ENCODE measurements at places on chromosomes 4 and X.

GRCh38 chrX:132393485-132393884, 95.4 kb downstream of the MBNL3 start:
- DNase-seq: no peak

- no peak for DNase-seq
Measured at GRCh38 chrX:41518127-41518840, 71.1 kb downstream of the NYX start.

DNA sequence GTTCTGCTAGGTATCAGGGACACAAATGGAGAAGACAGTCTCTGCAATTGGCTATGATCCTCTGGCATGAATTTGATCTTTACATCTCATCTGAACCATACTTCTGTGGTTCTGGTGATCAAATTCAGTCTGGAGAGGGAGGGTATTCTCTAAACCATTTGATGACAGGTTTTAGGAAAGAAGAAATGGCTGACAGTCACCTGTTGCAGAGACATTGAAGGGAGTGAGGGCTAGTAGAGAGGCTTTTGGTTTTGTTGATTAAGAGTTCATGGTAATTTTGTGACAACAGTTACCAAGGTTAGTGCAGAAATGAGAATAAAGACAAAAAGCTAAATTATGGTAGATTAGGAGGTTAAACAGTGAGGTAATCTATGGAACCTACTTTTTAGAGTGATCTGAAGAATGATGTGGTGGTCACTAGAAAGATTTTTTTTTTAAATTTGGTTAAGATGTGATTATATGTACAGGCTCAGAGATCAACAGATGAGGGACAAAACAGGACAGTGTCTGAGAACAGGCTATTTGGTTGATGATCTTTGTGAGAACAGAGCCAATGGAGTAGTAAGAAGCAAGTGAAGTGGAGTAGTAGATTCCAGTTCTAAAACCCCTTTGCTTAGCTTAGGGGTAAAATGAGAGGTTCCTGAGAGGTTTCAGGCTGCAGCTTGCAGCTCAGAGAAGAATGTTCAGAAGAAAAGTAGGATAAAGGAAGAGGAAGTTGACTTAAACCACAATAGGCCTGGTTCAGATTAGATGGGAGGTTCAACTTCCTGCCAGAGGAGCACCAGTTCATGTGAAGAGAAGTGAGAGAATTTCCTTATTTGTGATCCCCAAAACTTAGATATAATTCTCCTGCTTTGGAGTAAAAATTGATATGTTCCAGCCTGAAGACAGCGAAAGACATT, 34.7 kb downstream of the VSIG4 start:
- no peak for DNase-seq

GRCh38 chr4:103996637-103997036, 276.9 kb upstream of the TACR3 start:
- DNase-seq: no peak

- no peak for DNase-seq
Measured at GRCh38 chr4:3233391-3234071, 15.4 kb upstream of the MSANTD1 start.

DNA sequence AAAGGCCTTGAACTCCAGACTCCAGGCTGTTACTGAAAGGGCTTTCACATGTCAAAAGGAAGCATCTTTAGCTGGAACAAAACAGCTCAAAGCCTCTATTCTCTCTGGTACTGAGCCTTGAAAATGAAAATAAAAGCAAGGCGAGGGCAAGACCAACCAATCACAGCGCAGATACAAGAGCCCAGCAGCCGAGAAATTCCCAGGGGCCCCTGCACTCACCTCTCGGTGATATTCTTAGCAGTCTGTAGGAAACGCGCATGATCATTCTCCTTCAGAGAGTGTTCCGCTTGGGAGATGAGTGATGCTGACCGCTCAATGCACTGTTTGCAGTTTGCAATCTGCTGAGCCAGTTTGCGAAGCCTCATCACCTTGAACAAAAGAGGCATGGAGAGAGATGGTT, 138.1 kb downstream of the MID1 start:
- DNase-seq: no peak

DNA sequence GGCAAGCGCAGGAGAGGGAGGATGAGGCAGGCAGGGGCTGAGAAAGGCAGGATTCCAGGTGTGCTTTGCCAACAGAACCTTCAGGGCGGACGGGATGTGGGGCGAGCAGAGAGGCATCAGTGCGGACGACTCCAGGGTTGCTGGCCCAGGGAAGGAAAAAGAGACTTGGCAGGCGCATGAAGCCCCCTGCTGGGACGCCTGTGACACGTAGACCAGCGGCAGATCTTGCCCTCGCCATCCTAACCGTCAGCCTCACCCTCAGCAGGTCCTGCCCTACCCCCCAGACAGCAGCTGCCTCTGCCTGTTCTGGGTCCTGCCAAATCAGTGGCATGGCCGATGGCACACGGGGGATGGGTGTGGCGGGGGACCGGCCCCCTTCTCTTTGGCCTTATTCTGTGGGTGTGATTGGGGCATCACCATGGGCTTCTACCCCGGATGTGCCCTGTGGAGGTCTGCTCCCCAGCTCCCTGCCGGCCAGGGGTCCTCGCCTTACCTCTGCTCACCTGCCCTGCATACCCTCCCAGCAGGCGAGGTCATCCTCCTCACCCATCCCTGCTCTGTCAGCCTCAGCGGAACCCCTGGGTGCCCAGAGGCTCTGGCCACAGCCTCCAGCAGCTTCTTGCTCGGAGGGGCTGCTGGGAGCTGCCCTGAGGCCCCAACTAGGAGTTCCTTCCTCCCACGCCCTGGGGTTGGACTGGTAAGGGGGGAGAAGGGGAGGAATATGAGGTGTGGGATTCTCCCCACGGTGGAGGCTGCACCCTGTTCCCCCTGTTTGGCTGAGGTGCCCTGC, 2.9 kb upstream of the SH3BP2 start:
- DNase-seq: no peak

- DNase-seq: no peak
Measured at GRCh38 chrX:100677611-100678181, 33.7 kb downstream of the SRPX2 start.

GRCh38 chr4:55673424-55673823, 37.3 kb upstream of the NMU start:
- DNase-seq: no peak

- DNase-seq: no peak
Measured at GRCh38 chr4:39614487-39615162, 24.0 kb downstream of the SMIM14 start.

- no peak for DNase-seq
Measured at GRCh38 chrX:23381099-23382087, 46.7 kb downstream of the PTCHD1 start.

DNA sequence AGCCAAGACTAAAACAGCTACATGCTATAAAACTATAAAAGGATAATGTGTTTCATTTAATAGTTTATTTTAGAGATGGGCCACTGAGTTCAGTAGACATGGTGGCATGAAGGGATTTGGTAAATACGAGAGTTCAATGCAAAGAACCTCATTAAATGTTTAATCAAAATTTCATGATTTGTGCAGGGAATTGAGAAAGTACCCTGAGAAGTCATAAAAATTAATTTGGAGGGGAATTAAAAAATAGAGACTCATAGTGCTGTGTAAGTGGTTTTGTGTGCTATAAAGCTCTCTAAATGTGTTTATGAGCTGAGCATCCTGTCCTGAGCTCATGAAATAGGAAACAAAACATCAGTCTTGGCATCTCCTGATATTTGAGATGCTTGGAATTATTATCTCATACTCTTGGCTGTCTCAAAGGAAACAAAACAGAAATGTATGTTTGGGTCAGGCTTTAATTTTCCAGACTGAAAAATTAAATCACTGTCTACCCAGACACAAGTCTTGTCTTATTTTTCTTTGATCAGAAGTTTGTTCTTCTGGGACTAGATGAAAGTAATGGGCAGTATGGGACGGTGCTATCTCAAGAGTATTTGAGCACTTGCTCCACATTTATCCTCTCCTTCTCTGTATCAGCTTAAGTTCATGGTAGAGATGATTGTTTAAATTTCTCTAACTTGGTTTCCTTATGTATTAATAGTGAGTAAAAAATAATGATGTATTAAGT, 38.0 kb upstream of the EMCN start:
- DNase-seq: no peak

DNA sequence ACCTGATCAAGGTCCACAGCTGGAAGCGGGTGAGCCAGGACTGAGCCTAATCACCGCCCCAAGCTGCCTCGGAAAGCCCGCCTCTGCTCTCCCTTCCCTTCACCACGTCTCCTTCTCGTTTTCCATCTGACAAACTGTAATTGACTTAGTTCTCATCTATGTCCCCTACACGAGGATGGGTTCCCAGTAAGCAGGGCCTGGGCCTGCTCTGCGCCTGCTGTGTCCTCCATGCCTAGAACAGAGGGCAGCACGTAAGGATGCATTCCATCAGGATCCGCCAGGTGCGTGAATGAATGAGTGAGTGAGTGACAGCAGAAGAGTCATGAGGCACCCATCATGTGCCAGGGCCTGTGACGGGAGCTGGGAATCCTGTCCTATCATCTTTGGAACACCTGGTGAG, 86.7 kb downstream of the JAKMIP1 start:
- DNase-seq: no peak

DNA sequence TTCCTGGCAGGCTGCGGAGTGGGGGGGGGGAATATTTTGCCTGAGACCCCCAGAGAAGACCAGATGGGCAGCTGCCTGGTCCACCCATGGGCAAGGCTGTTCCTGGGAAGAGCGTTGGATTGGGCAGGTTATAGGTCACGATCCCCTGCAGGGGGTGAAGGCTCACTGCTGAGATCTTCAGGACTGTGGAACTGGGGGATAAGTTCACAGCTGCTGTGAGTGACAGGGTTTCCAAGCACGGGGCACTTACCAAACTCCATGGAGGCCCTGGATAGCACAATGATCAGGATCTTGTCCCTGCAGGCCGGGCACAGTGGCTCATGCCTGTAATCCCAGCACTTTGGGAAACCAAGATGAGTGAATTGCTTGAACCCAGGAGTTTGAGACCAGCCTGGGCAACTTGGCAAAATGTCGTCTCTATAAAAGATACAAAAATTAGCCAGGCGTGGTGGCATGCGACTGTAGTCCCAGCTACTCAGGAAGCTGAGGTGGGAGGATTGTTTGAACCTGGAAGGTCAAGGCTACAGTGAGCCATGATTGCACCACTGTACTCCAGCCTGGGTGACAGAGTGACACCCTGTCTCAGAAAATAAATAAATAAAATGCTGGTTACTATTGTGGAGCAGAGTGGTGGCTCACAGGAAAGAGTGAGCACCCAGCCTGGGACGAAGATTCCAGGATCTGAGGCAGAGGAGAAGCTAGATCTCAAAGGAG, 68.0 kb upstream of the HELT start:
- no peak for DNase-seq

GRCh38 chrX:150239946-150240642, 123.0 kb upstream of the MAMLD1 start:
- no peak for DNase-seq

DNA sequence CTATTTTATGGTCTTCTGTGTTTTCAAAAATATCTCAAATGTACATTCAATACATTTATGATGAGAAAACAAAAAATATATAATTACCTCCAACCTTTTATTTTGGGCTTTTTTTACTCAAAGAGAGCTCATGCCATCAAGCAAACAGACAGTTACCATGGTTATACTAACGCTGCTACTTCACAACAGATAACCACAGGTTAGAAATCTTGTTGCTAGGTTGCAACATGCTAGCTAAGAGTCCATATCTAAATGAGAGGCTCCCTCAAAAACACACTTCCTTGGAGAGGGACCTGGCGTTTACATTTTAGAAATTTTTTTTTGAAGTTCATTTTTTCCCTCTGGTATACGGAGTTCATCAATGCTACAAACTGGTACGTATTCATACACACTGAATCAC, 44.3 kb downstream of the TBC1D9 start:
- no peak for DNase-seq

DNA sequence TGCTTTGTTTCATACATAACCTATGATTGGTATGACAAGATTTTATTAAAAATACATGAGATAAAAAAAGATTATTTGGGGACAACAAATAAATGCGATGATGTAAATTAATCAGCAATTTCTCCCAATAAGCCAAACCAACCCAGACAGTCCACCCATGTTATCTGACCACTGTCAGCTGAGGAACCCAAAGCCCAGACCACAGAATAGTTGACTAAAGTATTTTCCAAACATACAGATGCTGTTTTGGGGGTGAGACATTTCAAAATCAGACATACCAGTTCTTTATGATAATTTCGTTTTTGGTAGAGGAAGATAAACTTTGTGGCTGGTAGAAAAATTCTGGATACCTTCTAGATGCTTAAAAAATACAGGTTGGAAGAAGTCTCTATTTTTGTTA, 650.8 kb upstream of the FAM241A start:
- DNase-seq: no peak

- DNase-seq: no peak
Measured at GRCh38 chr4:89939546-89939945, 44.9 kb downstream of the MMRN1 start.

DNA sequence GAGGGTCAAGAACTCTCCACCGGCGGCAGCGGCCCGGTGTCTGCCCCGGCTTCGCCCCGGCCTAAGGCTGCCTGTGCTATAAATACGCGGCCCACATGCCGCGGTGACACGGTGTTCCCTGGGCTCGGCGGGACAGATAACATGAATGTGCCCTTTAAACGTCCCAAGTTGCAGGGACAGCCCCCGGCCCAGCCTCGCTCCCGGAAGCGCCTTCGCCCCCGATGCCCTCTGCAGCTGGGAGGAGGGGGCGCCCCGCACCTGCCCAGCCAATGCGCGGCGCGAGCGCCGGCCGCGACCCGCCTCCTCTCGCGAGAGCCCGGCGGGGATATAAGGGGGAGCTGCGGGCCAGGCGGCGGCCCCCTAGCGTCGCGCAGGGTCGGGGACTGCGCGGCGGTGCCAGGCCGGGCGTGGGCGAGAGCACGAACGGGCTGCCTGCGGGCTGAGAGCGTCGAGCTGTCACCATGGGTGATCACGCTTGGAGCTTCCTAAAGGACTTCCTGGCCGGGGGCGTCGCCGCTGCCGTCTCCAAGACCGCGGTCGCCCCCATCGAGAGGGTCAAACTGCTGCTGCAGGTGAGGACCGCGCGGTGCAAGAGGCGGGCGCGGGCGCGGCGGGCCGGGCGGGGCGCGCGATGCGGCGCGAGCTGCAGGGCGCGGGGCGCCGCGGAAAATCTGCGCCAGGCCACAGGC, at the start of gene SLC25A4:
TSS of gene SLC25A4 (plus strand) at position 355 of the 689 bp plus-strand sequence. CDS start at position 462, 107 bp downstream.
- peak; percentile 78 for DNase-seq

DNA sequence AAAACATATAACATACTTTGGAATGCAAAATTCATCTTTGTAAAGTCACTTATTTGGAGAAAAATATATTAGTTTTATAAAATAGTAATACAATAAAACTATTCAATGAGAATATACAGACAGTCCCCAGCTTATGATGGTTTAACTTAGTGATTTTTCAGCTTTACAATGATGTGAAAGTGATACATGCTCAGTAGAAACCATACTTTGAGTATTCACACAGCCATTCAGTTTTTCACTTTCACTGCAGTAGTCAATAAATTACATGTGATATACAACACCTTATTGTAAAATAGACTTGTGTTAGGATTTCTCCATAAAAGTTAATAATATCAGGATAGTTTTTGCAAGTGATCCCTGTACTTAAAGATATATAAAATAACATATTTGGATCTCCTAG, 436.0 kb downstream of the CENPC start:
- DNase-seq: no peak

- DNase-seq: no peak
Measured at GRCh38 chr4:84631573-84631972, 48.6 kb downstream of the CDS1 start.

GRCh38 chr4:18568600-18568999, 547.0 kb upstream of the LCORL start:
- no peak for DNase-seq

All from activated CD4-positive, alpha-beta T cell treated with anti-CD3 and anti-CD28 coated beads, Interleukin-2, amount 50 U/mL, for 1 hour (primary cell).